ENCODE measurements at places on chromosomes 13 and 19.

DNA sequence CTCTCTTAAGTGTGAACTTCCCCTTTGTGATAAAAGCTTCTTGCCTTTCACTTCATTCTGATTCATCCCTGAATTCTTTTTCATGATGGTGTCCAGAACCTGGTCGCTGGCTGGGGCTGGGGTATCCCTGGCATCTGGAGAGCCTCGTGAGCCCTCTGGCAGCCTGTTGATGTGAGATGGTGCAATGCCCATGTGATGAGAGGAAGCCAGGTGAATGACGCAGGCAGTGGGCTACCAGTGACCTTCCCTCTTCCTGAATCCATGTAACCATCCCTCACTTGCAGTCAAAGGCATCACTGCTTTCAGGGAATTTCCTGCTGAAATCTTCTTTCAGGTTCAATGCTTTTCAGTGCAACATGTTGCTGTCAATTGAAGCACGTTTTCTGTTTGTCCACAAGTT lies 158.6 kb upstream of the SLC10A2 start:
- DNase-seq: no peak

GRCh38 chr19:13303381-13304129 lies 153.3 kb downstream of the IER2 start:
- DNase-seq: no peak

DNA sequence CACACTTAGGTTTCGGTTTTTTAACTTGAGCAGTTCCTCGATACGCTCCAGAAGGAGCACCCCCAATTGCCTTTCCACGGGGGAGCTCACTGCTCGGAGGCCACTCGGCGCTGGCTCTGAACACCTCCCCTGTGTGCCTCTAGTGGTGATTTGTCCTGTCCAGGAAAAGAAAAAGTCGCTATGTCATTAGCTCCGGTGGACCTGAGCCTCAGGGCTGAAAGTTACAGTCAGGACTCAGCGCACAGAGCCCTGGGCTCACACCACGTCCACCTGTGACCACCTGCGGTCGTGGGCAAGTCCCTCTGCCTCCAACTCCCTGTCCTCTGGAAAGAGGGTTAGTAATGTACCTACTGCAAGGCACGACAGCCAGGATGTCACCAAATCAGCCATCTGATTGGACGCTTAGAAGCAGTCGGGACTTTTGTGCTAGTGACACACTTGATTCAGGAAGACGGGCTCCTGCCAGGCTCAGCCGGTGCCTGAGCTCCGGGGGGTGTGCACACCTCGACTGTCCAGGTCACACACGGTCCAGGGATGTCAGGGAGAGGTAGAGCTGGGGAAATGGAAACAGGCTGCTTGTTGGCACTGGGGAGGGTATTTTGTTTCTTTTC lies 3.9 kb upstream of the TMPRSS9 start:
- DNase-seq: no peak

- no peak for DNase-seq
These were observed 1.3 kb downstream of the FBXW9 start for GRCh38 chr19:12695096-12695495.

DNA sequence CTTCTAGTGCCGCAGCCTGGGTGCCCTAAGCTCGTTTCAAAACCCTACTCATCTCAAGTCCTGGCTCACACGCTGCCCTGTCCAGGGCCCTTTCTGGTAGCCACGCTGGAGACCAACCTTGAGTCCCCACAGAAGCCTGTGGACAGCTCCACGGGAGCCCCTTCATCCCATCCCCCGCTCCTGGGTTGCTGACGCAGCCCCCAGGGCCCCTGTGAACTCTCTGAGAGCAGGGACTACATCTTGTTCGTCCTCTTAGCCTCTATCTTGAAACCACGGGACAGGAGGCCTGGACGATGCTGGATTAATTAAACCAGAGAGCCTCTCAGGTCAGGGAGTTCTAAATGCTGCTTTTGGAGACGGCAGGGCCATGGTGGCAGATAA lies 7.4 kb downstream of the MLLT1 start:
- DNase-seq: no peak

DNA sequence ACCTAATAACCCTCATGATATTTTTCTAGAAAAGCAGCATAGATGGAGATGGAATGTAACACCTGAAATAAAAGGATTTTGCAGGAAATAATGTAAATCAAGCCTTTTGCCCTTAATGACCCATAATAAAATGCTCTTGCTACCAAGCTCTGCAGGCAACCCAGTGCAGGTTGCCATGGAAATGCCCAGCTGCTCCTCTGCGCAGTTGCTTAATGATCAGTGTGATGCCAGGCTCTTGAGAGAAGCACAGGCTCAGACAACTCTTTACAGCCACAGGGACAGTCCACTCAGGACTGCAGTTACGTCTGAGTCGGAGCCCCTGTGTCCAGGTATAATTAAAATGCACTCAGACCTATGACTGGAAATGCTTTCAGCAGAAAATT lies 165.5 kb downstream of the LACC1 start:
- DNase-seq: no peak

GRCh38 chr19:4350726-4351125 lies 7.4 kb downstream of the MPND start:
- no peak for DNase-seq

DNA sequence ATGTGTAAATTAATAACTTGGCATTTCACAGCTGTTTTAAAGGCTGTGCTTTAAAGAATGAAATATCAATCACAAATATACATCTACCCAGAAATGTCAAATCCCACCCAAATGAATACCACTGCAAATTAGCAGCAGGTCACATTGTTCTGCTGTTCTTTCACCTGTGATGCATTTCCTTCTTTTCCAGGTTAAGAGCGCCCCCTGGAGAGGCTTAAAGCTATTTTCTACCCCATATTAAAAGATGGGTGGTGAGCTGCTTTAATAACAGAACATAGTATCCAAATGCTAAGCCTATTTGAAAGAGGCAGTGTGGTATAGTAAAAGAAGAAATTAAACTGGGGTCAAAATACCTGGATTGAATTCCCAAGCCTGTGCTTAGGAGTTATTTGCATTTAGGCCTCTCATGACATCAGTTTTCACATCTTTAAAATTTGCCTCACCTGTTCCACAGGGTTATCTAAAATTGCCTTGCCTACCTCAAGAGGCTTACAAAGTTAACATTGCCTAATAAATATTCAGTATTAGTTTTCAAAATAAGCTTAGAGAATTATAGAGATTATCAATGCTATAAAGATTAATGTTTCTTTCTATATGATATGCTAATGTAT lies 396.9 kb upstream of the SLITRK5 start:
- DNase-seq: no peak

- DNase-seq: no peak
These were observed 405.2 kb upstream of the PRR20A start for GRCh38 chr13:56735537-56735942.

GRCh38 chr19:5297272-5297669 lies 43.3 kb downstream of the PTPRS start:
- no peak for DNase-seq

DNA sequence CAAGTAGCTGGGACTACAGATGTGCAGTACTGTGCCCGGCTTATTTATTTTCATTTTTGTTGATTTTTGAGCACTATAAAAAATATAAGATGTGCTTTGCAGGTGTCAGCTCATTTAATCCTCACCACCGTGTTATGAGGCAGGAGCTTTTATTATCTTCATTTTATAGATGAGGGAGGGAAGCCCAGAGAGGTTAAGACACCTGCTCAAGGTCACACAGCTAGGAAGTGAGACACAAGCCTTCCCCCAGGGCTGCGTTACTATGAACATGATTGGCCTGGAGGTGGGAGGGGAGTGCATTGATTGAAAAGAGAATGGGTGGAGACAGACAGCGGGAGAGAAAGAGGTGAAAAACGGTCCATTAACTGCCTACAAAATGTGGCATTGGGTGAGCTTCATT lies 7.2 kb downstream of the ANKRD24 start:
- DNase-seq: no peak

GRCh38 chr19:47494729-47495128 lies 10.7 kb upstream of the KPTN start:
- DNase-seq: no peak

GRCh38 chr13:74280795-74281490 lies 146.7 kb upstream of the KLF12 start:
- no peak for DNase-seq

- DNase-seq: no peak
These were observed 681.4 kb upstream of the PRR20A start for GRCh38 chr13:56459286-56459685.

GRCh38 chr13:100529666-100530377 lies 58.8 kb downstream of the GGACT start:
- DNase-seq: no peak

GRCh38 chr19:47280183-47280797 lies 5.6 kb downstream of the INAFM1 start:
- no peak for DNase-seq

DNA sequence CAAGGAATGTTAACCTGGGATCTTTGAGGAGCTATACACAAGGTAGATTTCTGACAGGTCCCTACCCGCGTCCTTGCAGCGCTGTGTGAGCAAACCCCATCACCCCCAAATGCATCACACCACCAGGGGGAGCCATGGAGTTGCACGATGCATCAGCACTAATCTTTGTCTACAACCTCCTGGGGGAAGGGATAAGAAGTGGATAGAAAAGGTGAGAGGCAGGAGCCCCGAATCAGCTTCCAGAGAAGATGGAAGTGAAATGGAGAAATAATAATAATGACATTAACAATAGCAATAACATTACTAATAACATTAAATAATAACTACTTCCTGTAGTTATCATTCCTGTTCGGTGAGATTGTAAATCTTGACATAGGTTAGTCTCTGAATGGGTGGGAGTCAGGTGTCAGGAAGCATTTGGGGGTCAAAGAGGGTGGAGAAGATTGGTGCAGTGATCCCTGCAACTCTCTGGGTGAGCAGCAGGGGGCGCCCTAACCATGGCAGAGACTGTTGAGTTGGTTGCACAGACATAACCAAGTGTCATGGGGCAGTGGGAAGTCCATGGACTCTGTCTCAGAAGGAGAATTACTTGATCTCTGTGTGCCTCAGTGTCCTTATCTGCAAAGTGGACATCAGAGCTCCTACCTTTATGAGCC lies 16.5 kb downstream of the SIGLEC7 start:
- DNase-seq: peak; percentile 69

DNA sequence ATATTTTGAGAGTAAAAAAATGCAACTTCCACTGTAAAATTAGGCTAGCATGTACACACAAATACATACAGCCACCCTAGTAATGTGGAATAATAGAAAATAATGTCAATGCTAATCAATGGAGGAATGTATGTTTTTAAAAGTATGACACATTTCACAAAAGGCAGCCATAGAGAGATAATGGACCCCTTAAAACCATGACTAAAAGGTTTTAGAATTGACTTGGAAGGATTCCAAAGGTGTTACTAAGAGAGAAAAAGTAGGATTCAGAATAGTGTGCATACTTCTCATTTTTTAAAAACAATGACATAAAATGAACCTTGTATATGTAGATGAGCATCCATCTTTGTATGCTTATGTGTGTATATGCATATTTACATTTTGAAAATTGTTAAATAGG lies 597.9 kb upstream of the PCDH9 start:
- no peak for DNase-seq

DNA sequence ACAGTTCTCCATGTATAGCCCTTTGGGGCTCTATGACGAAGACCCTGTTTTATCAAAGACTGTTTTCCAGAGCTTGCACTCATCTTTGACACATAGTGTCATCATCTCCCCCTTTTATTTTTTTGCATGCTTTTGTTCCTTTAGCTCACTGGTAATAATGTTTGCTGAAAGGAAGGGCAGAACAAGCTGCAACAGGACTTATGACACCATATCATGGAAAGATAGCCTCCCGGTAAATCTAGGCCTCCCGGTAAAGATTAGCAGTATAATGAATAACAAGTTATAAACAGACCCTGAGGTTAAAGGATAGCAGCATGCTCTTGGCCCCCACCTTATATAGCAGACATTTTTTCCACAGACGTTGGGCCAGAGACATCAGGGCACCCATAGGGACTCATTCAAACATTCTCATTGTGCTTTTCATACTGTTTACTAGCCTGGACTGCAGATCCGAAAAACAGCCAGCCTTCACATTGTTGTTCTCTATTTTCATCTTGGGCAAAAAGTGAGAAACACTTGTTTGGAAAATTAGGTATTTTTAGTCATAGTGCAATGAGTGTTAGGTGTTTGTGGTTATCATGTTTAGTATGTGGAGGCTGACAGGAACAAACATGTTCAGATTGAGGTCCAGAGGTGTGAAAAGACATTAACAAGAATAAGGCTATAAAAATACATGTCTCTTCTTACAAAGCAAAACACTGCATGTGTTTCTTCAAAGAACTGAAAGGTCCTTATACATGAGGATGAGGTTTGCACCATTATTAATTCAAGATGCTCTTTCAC lies 136.9 kb upstream of the SPRY2 start:
- DNase-seq: no peak

DNA sequence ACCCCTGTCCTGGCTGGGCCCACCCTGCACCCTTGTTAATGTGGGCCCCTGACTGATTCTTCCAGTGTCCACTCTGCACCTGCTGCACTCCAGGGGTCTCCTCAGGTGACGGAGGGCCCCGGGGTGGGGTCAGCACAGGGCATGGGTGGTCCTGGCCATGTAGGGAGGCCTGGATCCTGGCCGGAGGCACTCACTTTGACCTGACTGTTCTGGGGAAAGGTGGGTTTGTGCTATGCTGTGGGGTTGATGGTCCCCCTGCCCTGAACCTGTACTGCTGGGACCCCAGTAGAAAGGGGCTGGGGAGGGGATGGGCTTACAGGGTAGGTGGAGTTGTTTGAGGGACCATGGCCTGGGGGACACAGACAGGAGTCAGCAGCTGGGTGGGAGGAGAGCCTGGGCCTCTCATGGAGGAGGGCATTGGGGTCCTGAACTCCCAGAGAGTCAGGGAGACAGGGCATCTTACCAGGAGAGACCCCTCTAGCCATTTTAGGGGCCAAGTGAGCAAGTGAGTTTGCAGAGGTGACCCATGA lies 25.8 kb upstream of the CEACAM1 start:
- DNase-seq: no peak

DNA sequence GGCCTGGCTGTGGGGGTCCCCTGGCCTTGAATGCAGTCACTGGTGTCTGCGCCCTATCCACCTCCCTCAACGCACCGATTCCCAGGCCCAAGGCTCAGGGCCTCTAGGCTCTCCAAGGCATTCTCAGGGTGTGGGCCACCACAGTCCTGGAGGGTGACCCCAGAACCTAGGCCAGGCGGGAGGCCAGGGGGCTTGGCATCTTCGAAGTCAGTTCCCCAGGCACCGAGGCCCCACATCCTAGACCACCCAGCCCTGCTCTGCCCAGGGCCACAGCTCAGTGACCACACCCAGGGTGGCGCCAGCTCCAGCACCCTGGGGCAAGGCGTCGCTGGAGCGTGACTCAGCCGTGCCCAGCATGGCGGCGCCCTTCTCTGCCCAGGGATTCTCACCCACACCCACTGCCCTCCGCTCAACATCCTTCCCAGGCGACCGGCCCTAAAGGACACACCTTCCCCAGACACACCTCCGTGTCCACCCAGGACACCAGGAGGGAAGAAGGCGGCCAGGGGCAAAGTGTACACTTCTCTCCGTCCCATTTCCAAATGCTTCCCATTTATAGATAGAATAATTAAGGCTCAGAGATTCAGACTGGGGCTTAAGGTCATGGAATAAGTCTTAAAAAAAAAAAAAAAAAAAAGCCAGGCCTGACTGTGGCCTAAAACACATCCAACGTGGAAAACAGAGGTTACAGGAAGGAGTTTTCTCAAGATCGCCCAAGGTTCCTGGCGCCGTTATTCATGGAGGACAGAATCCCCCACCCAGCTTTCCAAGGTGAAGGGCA lies 36.4 kb upstream of the NANOS3 start:
- no peak for DNase-seq

- DNase-seq: no peak
These were observed 3.6 kb upstream of the GNG8 start for GRCh38 chr19:46639358-46640182.

GRCh38 chr19:40567040-40567749 lies 9.5 kb upstream of the SHKBP1 start:
- DNase-seq: no peak

Measured in stimulated activated CD8-positive, alpha-beta memory T cell treated with anti-CD3 and anti-CD28 coated beads, Interleukin-15, amount 100 ng/mL, for 24 hours (primary cell).